ENCODE measurements at places on chromosomes 4 and X.

DNA sequence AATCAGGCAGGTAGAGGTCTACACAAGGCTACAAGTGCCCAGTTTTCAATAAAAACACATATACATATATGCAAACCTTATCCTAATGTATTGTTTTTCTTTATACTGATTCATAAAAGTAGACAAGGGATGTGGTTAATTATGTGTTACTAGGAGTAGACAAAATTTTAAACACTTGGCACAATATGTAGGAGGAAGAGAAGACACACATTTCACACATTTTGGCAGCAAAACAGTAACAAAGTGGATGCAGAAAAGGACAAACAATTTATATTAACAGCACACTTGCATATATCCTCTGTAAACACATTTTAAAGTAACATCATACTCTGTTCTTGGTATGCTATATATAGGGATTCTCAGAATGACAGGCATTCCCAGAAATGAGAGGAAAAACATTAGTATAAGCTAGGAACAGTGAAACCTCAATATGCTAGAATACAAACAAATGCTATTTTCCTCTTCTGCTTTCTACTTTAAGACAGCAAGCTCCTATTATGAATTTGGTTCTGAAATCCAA lies 63.8 kb downstream of the GPRIN3 start:
- no peak for DNase-seq

DNA sequence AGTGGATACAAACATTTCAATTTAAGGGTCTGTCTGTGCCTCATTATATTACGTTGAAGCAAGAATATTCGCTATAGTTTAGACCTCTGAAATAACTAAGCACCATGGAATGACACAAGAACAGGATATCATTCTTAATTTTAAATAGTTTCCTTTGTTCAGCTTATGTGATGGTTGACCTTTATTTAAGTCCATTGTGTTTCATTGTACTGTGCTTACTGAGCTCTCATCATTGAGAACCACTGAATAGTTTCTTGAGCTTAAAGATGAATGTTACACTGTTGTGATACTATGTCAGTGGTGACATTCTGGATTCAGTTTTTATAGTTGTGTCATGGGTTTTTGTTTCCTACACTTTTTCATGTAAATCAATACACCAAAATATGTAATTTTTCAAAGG lies 239.3 kb downstream of the RPA4 start:
- DNase-seq, result no peak

DNA sequence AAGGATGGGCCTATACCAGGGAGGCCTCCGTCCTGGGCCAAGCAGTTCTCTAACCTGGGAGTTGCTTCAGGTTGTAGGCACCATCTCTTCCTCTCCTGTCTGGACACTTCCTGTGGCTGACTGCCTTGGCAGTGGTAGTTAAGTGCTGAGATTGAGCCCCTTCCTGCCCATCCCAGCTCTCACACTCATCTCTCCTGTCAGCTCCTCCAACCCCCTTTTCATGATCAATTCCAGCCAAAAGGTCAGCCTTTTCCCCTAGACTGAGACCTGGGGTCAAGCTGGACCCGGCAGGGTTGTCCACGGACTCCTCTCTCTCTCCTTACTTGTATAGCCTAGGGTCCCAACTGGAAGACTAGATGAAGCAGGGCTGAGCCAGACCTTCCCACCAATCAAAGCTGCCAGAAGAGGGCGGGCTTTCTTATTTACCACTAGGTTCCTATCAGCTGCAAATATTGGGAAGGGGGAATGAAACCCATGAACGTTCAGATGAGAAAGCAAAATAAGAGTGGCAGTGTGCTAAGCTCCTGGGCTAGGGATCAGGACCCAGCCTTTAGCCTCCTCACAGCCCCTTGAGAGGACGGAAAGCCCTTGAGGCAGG lies 34.5 kb downstream of the KDM5C start:
- no peak for DNase-seq

DNA sequence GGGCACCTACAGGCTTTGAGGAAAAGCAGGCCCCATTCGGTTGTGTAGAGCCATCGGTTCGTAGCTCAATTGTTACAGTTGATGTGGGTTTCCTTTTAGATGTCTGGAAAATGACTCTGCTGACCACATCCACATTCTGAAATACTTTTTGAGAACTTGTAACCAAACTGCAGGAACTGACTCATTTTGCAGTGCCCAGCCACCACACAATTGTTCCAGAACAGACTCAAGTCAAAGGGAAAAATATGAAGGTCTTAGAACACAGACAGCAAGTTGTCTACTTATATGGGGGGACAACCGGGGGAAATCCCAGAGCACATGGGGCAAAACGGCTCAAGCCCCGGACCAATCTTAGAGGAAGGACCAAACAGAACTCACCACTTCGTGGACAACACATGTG lies 557.6 kb upstream of the DIPK2B start:
- peak; percentile 91 for DNase-seq

DNA sequence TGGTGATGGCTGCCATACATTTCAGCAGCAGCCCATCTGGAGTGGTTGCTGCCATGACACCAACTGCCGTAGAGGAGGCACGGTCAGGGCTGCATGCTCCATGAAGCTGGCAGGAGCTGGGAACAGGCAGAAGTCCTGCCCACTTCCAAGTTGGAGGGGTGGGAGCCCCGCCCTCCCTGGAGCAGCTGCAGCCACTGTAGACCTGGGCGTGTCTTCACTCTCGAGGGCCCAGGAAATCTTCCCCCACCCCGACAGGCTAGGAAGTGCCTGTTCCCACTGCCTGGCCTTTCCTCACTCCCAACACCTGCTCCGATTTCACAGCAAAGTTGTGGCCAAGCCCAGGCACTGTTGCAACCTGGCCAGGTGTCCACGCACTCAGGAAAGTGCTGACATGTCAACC lies 42.3 kb downstream of the NALF2 start:
- no peak for DNase-seq

DNA sequence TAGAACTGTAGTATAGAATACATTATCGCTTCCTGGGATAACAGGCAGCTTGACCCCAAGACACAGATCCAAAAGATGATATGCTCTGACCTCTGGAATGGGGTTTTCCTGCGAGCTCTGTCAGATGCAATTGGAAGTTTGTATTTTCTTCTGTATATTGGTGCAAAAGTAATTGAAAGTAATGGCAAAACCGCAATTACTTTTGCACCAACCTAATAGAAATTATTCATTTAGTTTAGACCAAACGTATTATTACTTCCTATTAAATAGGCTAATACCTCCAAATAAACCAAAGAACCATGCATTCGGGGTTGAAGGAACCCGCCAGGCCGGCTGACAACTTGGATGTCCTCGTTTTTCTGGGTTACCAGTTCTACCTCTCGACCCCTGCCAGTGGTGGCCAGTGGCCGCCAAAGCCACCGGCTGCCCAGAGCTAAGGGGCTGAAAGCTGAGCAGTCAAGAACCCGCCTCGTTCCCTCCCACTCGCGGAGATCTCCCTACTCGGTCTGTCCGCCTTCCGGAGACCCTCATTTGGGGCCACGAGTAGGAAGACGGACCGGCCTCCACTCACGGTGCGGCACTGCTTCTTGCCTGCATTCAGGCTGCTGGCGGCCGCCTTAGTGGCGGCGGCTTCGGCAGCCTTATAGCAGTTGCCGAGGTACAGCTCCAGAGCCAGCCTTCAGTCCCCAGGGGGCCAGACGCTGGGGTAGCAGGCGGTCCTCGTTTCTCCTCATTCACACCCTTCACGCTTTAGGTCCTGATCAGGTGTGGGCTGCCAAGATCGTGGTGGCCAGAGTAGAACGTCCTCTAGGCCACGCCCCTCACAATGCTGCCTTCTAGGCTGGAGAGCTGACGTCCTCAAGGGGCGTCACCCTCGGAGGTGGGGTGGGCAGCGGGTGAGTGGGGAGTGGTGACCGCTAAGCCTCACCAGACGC lies 121.9 kb downstream of the RBMX2 start:
- no peak for DNase-seq

DNA sequence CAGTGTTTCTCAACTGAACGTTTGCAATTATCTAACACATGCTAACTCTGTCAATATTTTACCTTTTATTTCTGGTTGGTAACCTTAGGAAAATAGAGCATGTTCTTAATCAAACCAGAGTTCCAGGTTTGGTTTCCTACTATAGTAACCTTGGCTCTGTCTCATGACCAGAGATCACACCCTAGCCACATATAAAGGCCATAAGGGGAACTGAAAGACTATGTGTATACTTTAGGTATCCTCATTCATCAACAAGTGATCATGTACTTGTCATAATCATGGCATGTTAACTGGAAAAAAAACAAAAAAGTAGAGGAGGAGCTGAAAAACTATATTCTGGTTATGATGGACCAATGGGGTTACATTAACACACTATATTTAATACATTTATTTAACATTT lies 302.4 kb downstream of the TEX13A start:
- no peak for DNase-seq

DNA sequence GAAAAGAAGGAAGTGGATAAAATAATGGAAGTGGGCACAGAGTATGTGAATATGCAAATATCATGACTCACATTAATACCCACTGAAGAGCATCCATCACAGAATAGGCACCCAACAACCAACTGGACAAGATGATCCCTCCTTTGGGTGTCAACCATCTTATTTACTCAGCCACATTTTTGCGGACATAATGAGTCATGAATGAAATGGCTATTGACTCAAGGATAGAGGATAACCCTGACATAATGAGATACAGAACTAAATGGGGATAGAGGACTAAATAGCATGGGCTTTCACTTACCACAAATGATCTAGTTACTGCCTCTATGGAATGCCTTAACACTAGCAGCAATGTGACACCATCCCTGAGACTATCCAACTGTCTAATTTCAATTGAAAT lies 224.7 kb downstream of the ANTXR2 start:
- DNase-seq, result peak; percentile 59

GRCh38 chr4:153541456-153542096 lies 75.4 kb downstream of the TMEM131L start:
- DNase-seq, result peak; percentile 98

DNA sequence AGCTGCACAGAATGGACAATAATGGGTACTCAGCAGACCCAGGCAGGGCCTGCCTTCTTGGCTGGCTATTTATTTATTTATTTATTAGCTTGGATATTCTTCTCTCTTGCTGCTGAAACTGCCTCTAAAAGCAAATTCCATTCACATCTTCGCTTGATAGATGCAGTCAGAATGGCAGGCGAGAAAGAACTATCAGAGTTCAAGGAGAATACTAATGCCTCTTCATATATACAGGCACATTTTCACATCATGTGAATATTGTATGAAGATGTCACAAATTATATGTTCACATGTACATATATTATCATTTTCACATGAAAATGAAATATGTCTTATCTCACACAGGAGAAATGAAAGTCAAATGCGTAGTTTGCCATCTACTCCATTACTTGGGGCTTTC lies 479.7 kb upstream of the ATOH1 start:
- DNase-seq, result no peak

GRCh38 chr4:8176547-8177399 lies 18.2 kb upstream of the ABLIM2 start:
- DNase-seq, result peak; percentile 46

GRCh38 chr4:164892018-164892417 lies 15.0 kb downstream of the APELA start:
- no peak for DNase-seq

GRCh38 chrX:22575161-22575845 lies 302.6 kb downstream of the CBLL2 start:
- peak; percentile 64 for DNase-seq

DNA sequence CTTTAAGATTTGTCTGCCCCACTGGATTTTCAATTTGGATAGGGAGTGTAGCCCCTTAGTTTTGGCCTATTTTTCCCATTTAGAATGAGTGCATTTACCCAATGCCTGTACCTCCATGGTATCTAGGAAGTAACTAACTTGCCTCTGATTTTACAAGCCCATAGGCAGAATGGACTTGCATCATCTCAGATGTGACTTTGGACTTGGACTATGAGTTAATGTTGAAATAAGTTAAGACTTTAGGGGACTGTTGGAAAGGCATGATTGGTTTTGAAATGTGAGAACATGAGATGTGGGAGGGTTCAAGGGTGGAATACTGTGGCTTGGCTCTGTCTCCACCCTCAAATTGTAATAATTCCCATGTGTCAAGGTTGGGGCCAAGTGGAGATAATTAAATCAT lies 2480.2 kb downstream of the PCDH7 start:
- no peak for DNase-seq

DNA sequence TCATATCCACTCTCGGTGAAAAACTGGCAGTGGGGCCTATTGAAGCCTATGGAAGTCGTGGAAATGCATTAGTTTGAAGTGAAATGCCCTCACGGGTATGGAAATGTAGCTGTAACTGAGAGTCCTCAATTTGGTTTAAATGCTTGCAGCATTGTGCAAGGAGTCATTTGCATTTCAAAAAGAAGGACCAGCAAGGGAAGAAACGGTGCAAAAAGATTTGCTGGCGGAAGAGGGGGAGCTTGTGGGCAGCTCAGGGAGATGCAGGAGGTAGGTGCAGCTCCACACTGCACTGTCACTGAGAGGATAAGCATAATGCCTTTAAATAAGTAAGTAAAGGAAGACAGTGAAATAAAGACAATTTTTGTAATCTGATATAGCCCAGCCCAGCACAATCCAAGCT lies 400.4 kb upstream of the DIPK2B start:
- no peak for DNase-seq

DNA sequence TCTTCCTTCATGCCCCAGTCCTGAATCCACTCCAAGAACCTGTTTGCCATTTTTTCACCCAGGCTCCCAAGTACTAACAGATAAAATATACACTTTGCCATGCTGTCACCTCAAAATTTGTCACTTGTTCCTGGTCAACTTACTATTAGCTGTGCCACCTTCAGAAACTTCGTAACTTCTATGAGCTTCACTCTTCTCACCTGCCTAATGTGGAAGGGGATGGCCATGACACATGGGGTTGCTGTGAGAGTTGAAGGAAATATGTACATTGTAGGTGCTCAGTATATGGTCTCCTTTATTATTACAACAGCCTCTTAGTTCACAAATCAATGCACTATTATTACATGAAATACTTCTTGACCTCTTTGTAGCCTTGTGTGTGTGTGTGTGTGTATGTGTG lies 10.4 kb downstream of the TMSB4X start:
- no peak for DNase-seq

DNA sequence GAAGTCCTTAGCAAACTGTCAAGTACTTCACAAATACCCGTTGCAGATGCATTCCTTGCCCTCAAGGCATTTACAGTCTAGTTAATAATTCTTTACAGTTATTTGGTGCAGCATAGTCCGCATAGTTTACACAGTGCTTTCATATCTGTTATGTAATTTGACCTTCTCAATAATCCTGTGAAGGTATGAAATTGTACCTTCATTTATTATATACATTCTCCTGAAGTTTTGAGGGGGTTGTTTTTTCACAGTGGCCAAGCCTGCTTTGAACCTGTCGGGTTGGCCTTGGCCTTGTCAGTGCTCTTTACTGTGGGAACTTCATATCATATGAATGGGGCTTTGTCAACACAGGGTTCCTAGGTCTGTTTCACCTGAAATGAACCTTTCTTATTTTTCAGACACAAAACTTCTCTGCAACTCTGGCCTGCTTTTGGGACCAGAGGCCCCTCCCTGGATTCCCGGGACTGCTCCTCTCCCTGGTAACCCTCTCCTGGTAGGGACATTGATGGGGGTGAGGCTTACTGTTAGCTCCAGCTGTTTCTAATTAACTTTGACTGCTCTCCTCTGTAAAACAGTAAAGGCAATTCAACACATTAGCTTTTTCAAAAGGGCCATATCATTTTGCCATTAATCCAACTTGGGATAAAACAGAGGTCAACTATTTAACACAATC lies 9.1 kb downstream of the IGFBP7 start:
- DNase-seq, result no peak
